ENCODE measurements at places on chromosomes 3 and 15.

DNA sequence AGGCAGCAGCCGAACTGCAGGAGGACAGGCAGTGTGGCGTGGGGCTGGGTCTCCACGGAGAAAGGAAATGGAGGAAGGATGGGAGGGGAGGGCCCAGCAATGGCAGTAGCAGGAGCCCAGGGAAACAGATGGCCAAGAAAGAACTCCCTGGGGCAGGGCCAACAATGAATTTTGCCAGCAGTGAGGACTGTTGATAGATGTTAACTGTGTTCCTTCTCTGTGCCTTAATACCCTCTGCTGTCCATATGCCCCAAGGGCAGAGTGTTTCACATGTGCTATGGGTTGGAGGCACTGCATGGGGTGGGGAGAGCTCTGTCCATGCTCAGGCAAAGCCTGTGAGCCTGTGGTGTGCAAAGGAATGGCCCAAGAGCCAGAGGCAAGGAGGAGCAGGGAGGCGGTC is 70.8 kb upstream of the POMGNT2 start:
- DNase-seq = no peak

DNA sequence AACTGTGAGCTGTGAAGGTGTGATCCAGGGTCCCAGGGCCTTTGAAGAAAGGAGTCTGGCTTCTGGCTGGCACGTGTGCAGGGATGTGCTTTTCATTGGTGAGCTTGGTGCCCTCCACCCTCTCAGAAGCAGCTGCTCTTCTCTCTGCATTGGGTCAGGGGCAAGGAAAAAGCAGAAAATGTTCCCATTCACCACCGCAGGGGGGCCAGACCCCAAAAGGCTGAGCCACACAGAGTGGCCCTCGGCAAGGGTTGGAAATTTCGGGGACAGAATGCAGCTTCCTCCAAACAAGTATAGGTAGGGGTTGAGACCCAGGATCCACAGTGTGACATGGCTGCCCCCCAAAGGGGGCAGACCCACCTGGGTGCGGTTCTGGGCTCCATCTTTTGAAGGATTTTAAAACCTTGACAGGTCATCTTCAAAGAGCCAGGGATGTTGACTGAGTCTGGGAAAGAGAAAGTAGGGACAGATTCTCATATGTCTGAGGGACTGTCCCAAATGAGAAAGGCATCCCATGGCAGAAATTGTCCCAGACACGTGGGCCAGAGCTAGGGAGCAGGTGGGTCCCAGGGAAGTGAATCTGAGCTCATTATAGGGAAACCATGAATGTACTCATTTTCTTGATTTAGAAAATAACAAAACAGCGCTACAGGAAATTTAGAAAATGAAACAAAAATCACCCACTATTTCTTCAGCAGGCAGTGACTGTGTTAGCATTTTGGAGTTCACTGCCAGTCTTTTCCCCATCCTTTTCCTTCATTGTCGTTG is 2.7 kb downstream of the CSK start:
- no peak for DNase-seq

GRCh38 chr3:185421577-185422232 is 58.8 kb downstream of the MAP3K13 start:
- no peak for DNase-seq

DNA sequence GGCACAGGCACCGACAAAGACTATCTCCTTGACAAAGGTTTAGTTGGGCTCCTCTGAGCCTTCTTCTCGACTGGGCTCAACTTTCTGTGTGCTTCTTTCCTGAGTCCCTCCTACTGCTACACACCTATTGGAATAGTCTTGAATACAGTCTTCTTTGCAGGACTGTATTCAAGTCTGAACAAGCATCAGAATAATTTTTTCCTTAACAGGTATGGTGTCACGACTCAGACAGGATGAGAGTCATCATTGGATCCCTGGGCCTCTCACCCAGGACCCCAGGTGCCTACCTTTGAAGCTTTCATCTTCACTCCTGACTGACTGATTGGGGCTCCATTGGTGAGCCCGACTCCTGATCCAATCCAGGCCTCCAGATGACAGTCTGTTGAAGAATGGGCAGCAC is 66.3 kb downstream of the CRYGS start:
- no peak for DNase-seq

DNA sequence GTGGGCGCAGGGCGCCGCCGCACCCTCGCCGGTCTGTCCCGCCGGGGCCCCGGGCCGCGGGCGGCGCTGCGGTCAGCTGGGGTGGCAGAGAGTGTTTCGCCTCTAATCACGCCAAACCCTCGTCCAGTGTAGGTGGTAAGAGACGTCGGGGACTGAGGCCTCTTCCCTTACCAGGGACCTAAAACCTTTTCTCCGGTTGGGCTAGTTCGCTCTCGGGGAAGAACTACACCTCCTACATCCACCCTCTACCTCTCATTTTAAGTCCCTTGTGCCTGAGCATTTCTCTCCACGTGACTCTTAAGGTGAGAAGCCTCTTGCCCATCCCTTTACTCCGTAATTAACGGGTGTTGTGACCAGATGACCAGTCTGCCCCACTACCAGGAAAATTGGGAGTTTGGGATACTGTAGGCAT is 520 bp downstream of the TMEM42 start:
- peak; percentile 50 for DNase-seq

DNA sequence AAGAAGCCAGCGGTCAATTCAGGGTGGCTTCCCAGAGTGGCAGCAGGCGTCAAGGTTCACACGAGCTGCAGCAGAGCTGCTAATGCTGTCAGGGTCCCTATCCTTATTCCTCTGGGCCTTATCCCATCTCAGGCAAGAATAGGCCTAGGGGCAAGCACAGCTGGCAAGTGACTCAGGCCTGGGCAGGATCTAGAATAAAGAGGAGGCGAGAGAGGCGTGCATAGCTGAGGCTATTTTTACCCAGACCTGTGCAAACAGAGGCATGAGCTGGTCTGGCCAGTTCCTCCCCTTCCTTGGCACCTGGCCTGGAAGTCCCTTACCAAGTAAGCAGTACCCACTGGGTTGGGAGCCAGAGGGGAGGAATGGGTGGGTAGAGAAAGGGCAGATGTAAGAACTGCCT is 12.2 kb upstream of the VIPR1 start:
- peak; percentile 18 for DNase-seq

DNA sequence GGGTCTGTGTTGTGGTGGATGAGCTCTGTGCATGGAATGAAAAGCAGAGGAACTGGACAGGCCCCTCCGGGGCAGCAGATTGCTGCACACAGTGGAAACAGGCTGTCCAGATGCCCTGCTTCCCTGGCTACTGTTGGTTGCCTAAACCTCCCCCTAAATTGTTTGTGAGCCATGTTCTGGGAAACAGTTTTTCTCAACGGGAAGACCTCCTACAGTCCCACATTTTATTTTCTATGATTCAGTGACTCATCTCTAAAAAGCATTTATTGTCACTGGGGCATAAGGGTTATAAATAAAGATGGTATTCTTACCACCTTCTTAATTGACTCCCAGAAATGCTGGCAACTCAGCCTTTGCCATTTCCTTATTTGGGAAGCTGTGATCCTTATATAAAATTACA is 20.3 kb upstream of the PTPN9 start:
- no peak for DNase-seq

GRCh38 chr15:78757636-78757905 is 53.7 kb downstream of the ADAMTS7 start:
- DNase-seq = no peak

DNA sequence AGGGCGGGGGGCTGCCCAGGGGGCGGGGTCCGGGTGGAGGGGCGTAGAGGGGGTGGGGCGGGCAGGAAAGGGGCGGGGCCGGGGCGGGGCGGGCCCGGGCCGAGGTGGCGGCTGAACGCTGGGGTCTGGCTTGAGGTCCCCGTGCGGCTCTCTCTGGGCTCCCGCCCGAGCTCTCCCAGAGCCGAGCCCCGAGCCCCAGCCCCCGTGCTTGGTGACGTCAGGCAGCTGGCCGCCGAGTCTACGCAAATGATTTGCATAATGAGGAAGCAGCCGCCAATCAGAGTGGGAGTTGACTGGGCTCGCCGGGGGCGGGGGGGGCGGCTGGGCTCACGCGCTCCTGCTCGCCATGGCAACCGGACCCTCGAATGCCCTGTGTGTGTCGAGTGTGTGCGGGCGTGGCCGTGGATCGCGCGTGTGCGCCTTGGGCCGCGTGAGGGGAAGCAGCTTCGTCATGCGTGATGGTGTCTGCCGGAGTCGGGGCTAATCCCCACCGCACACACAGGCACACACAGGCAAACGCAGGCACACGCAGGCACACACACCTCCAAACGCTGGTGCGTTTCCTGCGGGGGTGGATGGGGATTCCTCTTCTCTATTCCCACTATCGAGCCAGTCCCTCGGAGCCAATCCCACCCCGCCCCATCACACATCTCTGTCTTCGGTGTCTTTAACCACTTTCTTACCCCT is at the start of gene CELF6:
Gene CELF6 (minus strand): TSS at position 173 of the 687 bp plus-strand sequence. CDS start 283 bp downstream, outside the sequence.
- DNase-seq = peak; percentile 78

DNA sequence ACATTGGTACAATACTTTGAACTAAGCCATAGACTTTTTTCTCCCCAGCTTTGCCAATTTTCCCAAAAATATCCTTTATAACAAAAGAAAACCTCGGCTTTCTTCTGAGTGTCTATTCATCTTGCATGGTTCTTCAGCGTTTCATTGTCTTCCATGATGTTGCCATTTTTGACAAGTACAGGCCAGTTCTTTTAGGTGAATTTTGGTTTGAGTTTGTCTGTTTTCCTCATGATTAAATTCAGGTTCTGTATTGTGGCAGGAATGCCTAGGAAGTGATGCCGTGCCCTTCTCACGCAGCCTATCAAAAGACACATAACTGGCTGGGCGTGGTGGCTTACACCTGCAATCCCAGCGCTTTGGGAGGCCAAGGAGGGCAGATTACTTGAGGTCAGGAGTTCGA is 7.6 kb upstream of the CSPG4 start:
- DNase-seq = no peak

DNA sequence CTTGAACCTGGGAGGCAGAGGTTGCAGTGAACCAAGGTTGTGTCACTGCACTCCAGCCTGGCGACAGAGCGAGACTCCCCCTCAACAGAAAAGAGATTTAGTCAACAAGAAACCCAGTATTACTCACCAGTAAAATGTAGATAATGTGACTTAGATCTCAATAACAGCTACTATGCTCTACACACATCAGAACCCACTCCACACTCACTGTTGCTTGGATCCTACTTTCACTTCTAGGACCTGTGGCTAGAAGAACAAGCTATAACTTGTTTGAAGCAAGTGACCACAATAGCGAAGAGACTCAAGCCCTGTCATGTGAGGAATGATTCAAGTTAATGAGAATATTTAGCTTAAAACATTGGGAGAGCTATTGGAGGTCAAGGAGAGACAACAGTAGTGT is 100.7 kb downstream of the ANXA2 start:
- DNase-seq = no peak

DNA sequence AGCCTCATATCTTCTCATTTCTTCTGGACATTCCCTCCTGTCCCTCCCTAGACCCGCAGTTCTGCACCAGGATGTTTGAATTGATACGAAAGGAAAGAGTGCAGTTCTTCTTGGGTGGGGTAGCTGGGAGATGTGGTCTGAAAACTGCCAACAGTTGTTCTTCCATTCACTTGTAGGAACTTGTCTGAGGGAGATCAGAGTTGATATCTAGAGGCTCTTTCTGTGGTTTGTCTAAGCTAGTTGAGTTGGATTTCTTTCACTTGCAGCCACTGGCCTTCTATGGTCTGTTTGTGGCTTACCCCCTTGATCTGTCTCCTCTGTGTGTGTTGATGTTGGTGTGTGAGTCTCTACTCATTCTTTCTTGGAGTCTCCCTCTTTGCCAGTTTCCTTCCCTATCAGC is 42.5 kb upstream of the PIK3CB start:
- no peak for DNase-seq

- no peak for DNase-seq
Observed at GRCh38 chr3:195761123-195761566, 40.4 kb downstream of the MUC20 start.

DNA sequence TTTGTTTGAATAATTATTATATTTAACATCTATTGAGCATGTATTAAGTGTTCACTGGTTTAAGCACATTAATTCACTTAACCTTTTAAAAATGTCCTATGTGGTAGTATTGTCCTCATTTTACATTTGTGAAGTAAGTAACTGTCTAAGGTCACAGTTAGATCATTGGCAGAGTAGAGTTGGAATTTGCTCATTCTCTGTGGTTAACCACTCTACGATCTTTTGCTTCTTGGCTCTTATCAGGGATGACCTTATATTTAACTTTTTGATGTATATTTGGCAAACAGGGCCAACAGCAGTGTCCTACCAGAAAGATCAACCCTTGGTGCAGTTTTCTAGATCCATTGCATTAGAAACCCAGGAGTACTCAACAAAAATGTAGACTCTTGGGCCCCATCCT is 34.0 kb downstream of the PXK start:
- DNase-seq = peak; percentile 48

DNA sequence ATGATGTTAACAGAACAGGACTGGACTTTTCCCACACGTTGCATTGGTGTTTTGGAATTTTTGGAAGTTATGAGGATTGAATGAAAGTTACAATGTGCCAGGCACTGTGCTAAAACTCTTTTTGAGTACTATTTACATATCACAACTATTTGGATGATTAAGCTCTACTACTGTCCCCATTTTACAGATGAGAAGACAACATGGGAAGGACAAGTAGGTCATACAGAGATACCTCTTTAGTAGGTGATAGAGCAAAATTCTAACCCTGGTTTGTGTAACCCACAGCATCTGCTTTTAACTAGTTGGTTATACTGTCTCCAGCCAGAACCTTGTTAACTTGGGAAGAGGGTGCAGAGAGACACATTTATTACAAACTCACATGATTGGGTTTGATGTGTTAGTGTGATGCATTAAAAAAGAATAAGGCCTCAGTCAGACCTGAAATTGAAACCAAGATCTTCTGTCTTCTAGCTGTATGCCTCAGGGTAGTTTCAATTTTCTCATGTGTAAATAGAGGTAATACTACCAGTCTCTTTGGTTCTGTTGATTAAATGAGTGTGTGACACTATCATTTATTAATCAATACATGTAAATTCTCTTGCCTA is 1.4 kb downstream of the NDUFB4 start:
- no peak for DNase-seq

- DNase-seq = peak; percentile 91
Observed at GRCh38 chr3:171620825-171621434, 160.7 kb upstream of the TNIK start.

DNA sequence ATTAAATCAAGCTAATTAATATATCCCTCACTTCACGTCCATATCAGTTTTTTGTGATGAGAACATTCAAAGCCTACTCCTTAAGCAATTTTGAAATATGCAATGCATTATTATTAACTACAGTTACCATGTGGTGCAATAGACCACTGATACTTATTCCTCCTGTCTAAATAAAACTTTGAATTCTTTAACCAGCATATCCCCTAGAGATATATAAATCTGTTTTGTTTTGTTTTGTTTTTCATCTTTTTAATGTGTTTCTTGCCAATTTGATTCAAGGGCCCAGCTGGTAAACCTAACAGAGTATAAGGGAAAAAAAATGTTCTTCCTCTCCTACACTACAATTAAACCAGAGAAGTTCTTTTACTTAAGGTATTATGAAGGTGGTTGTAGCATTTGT is 524.2 kb downstream of the NAALADL2 start:
- peak; percentile 33 for DNase-seq

Measured in choroid plexus epithelial cell (primary cell).